ENCODE measurements at places on chromosomes 2 and 18.

- no peak for DNase-seq
These were observed 37.5 kb upstream of the SCN9A start for GRCh38 chr2:166413255-166413654.

DNA sequence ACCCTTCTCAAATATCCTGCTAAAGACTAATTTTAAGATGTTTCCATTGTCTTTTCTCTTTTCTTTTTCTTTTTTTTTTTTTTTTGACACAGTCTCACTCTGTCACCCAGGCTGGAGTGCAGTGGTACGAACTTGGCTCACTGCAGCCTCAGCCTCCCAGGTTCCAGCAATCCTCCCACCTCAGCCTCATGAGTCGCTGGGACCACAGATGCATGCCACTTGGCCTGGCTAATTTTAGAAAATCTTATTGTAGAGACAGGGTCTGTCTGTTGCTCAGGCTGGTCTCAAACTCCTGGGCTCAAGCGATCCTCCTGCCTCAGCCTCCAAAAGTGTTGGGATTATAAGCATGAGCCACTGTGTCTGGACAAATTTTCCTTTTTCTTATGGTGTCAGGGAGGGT is 167.5 kb downstream of the MCFD2 start:
- DNase-seq, result no peak

DNA sequence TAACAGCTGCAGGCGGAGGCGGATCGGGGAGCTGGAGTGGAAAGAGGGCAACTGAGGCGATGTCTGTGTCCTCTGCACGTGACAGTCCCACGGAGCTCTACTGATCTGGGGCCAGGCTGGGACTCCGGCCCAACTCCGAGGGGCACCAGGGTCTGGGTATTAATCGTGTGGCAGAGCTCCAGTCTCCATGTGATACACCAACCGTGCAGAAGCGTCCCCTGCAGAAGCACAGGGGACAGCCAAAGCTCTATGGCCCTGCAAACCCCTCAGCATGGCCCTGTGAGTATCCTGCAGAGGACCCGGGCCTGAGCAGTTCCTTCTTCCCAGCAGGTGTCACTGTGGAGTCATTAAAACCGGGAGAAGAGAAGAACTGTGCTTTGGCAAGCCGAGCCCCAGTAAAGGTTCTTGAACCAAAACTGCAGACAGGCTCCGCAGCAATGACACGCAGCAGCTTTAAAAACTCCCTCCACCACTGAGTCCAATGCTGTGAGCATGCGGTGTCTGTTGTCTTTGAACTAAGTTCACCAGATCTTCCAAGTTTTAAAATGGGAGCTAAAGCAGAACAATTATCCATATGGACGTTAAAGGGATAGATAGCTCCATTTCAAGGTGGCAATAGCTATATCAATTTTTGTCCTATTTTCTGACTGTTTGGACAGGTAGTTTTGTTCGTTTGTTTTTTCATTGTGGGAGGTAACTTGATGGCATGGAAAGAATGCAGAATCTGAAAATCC is 79.4 kb downstream of the TMEM182 start:
- no peak for DNase-seq

- no peak for DNase-seq
These were observed 721.1 kb downstream of the DPP10 start for GRCh38 chr2:115163572-115163971.

GRCh38 chr2:36079793-36080192 is 275.8 kb upstream of the CRIM1 start:
- DNase-seq, result no peak

GRCh38 chr2:6820236-6820635 is 45.5 kb downstream of the CMPK2 start:
- DNase-seq, result no peak

DNA sequence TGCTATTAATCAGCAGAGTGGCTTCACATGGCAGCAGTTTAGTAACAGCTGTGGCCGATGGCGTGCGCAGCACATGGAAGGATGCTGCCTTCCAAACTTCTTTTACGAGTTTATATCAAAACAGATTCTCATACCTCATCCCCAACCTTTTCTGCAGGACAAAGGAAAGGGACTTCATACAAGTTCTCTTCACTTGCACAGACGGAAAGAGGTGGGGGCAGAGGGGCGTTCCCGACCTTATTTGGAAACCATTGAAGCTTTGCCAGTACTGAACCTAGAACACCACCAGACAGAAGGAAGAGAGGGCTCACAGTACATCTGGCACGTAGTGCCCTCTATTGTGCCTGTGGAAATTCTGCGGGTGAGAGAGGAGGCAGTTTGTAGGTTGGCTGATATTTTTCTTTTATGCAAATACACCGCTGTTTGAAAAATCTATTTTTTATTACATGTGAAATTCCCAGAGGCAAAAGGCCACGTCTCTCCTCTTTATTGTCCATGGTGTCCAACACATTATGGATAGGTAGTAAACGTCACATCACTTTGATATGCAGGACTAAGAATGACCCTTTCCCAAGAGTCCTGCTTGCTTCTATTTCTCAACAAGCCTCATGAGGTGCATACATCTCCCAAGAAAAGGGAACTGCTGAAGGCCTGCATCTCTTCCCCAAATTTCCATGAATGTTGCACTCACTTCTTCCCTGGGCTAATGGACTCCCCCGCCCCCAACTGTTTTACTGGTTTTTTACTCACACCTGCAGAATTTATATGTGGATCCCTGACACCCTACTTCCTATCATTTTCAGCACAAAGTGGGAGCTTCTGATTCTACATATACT is 31.3 kb downstream of the COLEC12 start:
- no peak for DNase-seq

GRCh38 chr2:28354920-28355520 is 37.6 kb upstream of the FOSL2 start:
- no peak for DNase-seq

DNA sequence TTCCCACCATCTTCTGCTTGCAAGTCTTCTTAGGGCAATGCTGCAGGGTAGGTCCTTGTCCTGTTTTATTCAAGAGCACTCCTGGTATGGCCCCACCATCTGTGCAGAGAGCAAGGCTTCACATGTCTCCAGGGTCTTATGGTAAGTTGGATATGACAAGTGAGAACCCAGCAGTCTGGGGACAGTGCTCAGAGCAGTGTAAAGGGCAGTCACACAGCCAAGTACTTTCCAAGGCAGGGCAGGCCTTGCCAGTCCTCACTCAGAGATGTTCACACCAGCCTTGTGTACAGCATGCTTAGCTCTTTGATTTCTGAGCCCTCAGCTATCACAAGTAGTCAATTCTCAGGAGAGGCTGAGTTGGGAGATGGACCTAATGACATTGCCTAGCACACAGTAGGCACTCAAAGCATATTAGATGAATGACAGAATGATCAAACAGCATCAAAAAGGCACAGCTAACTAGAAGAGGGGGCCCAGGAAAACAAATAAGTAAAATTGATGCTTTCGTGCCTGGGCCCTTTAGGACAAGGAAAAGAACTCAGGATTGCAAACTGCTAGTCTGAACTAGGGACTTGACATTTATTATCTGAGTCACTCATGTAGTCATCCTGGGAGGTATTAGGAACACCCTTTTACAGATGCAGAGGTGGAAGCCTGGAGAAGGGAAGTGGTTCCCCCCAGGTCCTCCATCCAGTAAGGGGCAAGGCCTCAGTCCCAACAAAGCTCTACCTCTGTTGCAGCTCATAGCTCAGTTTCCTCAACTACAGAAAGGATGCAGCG is 86.7 kb upstream of the CTAGE1 start:
- no peak for DNase-seq

GRCh38 chr2:112480530-112481049 is 1.4 kb upstream of the TTL start:
- peak; percentile 11 for DNase-seq

DNA sequence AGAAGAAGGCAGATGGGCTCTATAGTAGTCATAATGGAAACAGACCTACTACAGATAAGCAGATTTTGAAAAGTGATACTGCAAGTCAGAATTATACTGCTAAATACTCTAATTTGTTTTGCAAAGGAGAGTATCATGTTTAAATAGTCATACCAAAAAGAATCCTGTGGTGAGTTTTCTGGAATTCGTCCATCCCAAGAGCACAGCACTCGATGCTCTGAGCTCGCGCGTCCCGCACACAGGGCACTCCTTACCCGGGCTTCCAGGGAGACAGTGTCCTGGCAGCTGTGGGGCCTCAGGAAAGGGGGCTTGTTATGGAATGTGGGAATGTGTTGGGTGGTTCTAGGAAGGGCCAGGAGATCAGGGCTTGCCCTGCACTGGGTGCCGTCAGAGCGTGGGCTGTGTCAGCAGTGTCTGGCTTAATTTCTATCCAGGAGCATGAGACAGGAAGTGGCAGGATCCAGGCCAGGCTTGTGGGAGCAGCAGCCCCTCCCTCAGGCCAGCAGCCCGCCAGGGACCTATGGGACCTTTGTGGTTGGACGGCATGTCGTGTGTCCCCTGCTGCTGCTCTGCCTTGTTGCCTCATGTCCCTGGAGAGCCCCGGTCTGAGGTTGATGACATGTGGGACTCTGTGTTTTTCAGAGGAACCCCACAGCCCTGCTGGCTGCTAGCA is 193.2 kb upstream of the TPO start:
- no peak for DNase-seq

Measured in T-helper 9 cell (primary cell).